Panc1 (cell line): ENCODE measurements at places on chromosomes 4 and X. TPM values are rescaled to one million over a fixed set of nuclear protein-coding genes. Genes with fewer than 3 reads are reported as not detected.
A peak's percentile ranks its signal among the peaks of the same experiment; 100 is the strongest.

FGG gene
- 1.8 TPM for total RNA-seq

PAGE4 gene
- not detected for total RNA-seq

- DNase-seq = no peak
These were observed 115.6 kb downstream of the GPR143 start for GRCh38 chrX:9650091-9650490.

GRCh38 chrX:96579252-96579651 is 105.4 kb upstream of the DIAPH2 start:
- no peak for DNase-seq

DNA sequence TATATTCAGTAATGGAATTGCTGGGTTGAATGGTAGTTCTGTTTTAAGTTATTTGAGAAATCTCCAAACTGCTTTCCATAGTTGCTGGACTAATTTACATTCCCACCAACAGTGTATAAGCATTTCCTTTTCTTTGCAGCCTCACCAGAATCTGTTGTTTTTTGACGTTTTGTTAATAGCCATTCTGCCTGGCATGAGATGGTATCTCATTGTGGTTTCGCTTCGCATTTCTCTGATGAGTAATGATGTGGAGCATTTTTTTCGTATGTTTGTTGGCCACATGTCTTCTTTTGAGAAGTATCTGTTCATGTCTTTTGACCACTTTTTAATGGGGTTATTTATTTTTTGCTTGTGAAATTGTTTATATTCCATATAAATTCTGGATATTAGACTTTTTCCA is 13.6 kb upstream of the MAGED4B start:
- no peak for DNase-seq

DMRTC1 gene
- total RNA-seq = 0.31 TPM

GRCh38 chr4:149830823-149831222 is 15.2 kb upstream of the IQCM start:
- no peak for DNase-seq

DNA sequence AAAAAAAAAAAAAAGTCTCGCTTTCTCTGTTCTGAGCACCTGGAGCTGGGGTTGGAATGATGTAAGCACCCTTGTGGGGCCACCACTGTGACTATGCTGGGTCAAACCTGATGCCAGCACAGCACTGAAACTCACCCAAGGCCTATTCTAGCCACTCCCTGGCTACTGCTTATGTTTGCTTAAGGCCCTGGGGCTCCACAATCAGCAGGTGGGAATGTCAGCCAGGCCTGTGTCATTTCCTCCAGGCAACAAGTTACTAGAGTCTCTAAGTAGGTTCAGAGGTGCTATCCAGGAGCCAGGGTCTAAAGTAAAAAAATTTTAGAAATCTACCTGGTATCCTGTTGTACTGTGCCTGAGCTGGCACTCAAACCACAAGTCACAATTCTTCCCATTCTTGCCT is 1306.8 kb downstream of the STIM2 start:
- DNase-seq = no peak

DNA sequence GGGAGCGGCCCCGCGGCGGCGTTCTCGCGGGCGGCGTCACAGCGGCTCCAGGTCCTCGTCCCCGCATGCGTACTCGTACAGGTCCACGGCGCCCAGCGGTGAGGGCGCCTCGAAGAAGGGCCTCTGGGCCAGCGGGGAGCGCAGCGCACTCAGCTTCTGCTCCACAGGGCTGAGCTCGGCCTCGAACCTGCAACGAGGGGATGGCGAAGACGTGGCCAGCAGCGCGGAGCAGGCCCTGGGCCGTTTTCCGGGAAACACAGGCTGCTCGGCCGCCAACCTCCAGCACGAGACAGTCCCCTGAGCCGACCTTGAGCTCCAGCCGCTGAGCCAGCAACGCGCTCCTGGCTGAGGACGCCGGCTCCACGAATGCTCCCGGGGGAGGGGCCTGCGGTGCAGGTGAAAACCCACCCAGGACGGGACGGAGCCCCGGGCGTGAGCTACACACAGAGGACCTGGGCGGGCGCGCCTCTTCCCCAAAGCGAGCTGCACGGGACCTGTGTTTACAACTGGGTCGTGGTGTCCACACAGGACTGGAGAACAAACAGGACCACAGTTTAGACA is 15.8 kb upstream of the GTPBP6 start:
- no peak for DNase-seq

CYLC1 gene
- total RNA-seq = not detected

DNA sequence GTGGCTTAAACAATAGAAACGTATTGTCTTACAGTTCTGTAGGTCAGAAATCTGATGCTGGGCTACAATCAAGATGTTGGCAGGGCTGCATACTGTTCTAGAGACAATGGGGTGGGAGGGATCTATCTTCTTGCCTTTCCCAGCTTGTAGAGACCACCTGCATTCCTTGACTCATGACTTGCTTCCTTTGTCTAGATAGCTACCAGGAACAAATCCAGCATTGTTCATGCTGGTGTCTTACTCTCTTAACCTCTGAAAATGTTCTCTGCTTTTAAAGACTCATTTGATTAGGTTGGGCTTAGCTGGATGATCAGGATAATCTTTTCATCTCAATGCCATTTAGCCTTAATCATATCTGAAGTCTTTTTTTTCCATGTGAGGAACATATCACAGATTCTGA is 169.0 kb downstream of the ZNF330 start:
- no peak for DNase-seq

- no peak for DNase-seq
These were observed 25.3 kb downstream of the GPM6B start for GRCh38 chrX:13791559-13791958.

GRCh38 chr4:123127875-123128274 is 205.5 kb upstream of the NUDT6 start:
- no peak for DNase-seq

SLC26A1 gene
- 1.8 TPM for total RNA-seq

GRCh38 chr4:106231931-106232330 is 84.1 kb downstream of the TBCK start:
- DNase-seq = no peak

DGKK gene
- total RNA-seq = not detected

ATP2B3 gene
- 0.21 TPM for total RNA-seq

CYTL1 gene
- total RNA-seq = not detected

DNA sequence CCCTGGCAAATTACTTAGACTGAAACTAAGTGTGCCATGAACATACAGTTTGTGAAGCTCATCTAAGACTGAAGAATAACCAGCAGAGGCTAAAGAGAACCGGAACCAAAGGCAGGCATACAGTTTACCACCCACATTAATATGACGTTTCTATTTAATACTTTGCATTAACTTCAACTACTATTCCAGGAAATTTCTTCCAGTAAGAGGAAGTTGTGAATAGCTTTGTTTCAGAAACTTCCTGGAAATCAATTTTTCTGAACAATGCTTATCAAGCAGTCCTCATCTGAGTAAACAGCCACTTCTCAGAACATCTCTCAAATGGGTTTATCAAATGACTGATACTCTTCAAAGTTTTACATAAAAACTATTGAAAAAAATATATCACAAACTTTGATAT is 252.7 kb downstream of the OPHN1 start:
- no peak for DNase-seq

NIPAL1 gene
- 0.82 TPM for total RNA-seq

DNA sequence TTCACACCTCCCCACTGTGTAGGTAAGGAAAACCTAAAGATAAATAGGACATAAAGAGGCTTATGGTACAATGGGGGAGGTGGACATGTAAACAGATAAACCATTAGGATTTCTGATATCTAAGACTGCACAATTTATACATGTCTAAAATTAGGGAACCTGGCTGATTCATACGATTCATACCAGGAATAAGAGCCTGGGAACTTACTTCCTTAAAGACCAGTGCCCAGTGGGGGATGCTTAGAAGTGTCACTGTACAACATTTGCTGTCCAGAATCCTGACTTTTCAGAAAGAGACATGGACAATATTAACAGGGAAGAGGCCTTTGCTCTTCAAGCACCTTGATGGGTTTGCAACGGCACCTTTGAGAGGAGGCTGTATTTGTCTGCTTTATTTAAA is 116.8 kb upstream of the KIT start:
- DNase-seq = no peak

- no peak for DNase-seq
These were observed 12.6 kb downstream of the DGKQ start for GRCh38 chr4:960636-961350.

DNA sequence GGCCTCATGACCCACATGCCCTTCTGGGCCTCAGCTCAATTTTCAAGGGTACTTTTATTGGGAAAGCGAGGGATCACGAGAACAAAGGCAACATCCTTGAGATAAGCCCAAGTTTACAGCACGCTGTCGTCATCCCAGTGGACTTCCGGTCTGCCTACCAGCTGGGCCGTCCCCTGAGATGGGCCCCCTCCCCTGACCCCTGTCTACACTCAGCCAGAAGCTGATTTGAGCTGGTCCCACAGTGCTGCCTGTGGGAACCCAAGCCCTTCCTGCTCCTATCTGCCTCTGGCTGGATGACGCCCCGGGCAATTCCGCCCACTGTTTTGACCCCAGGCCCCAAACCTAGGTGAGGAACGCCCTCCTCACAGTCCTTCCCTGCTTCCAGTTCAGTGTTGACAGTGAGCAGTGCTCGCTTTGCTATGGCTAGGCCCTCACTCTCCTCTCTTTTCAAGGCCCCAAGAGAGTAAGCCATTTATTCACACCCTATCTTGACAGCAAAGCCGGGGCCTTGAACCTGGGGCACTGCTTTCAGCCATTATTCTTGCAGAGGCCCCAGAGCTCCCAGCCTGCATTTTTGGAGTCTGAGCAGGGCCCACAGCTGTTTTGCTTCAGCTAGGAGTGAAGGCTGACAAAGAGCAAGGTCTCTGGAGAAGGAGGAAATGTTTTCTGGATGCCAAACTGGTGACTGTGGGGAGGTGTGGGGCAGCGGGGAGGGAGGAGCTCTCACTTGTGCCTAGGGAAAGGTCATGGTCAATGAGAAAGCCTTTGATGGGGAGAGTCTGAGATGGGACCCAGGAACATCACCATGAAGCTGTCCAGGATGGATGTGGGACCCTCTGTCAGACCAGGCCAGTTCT is 164.6 kb upstream of the BCOR start:
- no peak for DNase-seq

DNA sequence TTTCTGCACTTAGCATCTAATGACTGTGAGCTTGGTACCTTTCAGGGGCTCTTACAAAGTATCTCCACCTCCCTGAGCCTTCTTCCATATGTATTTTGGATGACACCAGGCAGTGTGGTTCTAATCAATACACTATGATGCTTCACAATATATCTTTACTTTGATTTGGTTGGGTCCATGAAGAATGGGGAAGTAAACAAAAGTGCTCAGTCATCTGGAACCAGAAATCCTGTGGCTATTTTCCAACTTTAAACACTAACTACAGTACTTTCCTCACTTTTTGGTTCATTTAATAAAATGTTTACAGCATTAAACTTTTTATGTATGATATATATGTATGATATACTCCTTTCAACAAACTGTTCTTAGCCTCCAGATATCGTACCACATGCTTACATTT is 216.4 kb upstream of the AFF2 start:
- DNase-seq = no peak

- no peak for DNase-seq
These were observed 84.7 kb downstream of the NHS start for GRCh38 chrX:17459661-17460060.

DMP1 gene
- not detected for total RNA-seq

- no peak for DNase-seq
These were observed 214.4 kb downstream of the DCHS2 start for GRCh38 chr4:154277172-154277571.

DNA sequence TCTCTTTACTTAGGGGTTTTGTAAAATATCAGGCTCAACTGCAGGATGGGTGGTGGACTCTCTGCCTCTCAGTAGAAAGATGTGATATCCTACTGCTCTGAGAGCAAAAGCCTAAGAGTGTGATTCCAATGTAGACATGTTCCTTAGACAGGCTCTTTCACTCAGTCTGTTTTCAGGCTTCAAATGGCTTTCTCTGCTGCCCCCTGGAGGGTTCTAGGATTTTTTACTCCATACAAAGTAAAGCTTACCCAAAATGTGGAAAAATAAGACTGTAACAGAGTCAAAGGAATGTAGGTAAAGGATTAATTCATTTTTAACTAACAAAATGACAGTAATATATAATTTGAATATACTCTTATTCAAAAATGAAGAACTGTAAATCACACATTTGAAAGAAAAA is 32.1 kb downstream of the ZGRF1 start:
- DNase-seq = peak; percentile 18
